ENCODE measurements at places on chromosomes 7 and 10.

GRCh38 chr10:75619635-75620034 lies 188.2 kb downstream of the LRMDA start:
- DNase-seq = no peak

- no peak for DNase-seq
These were observed 370.4 kb downstream of the TNS3 start for GRCh38 chr7:47211519-47211973.

DNA sequence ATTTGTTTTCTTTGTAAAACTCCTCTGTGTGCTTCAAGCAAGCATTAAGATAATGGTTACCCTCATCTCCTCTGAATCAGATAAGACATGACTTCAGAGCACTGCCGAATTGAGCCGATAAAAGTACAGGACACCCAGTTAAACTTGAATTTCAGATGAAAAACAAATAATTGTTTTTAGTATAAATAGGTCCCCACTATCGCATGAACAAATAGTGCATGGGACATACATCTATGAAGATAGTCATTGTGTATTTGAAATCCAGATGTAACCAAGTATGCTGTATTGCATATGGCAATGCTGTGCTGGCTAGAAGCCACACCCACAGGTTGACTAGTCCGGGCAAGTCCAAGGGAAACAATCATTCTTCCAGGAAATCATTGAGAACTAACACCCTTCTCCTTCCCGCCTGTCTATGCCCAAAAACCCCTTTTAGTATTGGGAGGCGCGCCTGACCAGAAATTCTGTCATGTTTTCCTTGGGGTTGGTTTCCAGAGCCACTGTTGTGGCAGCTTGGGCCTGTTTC lies 12.6 kb upstream of the FGFR2 start:
- no peak for DNase-seq

GRCh38 chr10:102834143-102834542 lies 3.1 kb downstream of the CYP17A1 start:
- DNase-seq = no peak

GRCh38 chr7:16071246-16071857 lies 350.0 kb downstream of the CRPPA start:
- DNase-seq = peak; percentile 71

DNA sequence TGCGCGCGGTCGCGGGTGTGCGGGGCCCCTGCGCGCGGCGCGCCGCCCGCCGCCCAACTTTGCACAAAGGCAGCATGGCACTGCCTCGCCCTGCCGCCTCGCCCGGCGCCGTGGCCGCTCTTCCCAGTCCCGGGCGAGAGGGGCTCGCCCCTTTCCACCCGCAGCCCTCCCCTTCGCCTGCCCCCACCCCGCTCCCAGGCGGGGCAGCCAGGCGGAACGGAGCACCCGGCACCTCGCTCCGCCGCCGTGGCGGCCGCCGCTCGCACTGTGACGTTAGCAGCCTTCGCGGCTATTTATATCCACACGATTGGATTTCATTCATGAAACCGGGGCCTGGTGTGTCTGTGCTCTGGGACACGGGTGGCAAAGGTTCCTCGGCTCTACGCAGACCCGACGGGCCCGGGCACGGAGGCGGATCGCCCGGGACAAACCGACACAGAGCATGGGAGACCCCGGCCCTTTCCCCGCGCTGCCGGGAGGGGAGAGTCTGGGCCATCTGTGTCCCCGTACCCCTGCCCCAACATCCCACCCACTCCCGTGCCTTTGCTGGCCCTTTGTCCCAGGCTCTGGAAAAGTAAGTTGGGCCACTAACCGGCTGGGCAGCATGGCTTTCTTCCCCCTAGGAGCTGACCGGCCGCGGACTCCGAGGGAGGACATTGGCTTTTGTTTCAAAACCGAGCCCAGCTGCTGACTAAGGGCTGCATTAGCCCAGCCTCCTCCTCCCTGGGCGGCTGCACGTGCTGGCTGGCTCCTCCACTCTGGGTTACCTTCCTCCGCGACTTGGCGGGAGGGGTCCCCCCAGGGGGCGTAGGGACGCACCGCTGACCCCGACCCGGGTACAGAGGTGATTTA lies at the start of gene RHOBTB1:
Gene RHOBTB1, minus strand, starts transcription at position 128 of the 852 bp plus-strand sequence. CDS start 32,643 bp downstream, outside the sequence.
- peak; percentile 57 for DNase-seq
